Spinal cord (tissue), 10 donors: ENCODE measurements at places on chromosomes 2 and 18. TPM values are rescaled to one million over a fixed set of nuclear protein-coding genes. Genes with fewer than 3 reads are reported as not detected.

DNA sequence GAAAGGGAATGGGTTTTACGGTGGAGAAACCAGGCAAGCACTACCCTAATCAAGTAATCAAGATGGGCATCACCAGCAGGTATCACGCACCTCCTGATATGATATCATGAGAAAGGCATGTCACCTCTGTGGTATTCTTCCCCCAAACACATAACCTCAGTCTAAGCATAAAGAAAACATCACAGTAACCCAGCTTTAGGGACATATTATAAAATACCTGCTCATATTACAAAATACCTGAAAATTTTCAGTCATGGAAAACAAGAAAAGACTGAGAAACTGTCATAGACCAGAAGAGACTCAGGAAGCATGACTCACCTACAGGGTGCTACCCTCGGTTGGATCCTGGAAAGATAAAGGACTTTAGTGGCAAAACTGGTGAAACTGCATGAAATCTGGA lies 30.5 kb downstream of the GCKR start:
- DNase-seq: no peak

GRCh38 chr2:60735496-60736250 lies 20.4 kb upstream of the PAPOLG start:
- DNase-seq: no peak

The KCNK3 gene
- total RNA-seq: 6.2 TPM

DNA sequence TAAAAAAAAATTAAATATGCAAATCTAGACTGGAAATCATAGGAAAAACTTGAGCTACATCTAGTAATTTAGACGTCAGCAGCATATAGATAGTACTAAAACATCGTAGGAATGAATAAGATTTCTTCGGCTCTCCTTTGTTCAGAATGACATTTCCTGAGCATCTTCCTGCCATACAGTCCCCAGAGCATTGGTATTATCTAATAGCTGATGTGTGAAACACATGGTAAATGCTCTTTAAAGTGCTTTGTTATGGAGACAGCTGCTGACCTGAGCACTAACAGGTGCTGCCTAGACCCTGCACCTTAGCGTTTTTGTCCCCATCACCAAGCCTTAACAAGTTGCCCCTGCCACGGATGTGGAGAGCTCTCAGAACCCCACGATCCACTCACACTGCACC lies 692.3 kb upstream of the PIK3C3 start:
- no peak for DNase-seq

GRCh38 chr2:88737385-88737784 lies 45.9 kb downstream of the RPIA start:
- DNase-seq: no peak

GRCh38 chr18:73717570-73717969 lies 430.1 kb downstream of the FBXO15 start:
- no peak for DNase-seq
